NAMALWA (cell line): ENCODE measurements at places on chromosomes 12 and 14.

GRCh38 chr12:53078425-53079225 lies 565 bp downstream of the SPRYD3 start:
- peak; percentile 84 for DNase-seq

GRCh38 chr12:80033448-80033847 lies 65.9 kb upstream of the OTOGL start:
- no peak for DNase-seq

- DNase-seq, result no peak
Measured at GRCh38 chr12:92330654-92331053, 185.0 kb upstream of the BTG1 start.

- no peak for DNase-seq
Measured at GRCh38 chr12:14774906-14775635, 28.2 kb downstream of the WBP11 start.
